GM12892 (cell line): ENCODE measurements at places on chromosomes 7 and 10.

- DNase-seq, result peak; percentile 27
Observed at GRCh38 chr7:37201003-37201875, 247.4 kb downstream of the ELMO1 start.

DNA sequence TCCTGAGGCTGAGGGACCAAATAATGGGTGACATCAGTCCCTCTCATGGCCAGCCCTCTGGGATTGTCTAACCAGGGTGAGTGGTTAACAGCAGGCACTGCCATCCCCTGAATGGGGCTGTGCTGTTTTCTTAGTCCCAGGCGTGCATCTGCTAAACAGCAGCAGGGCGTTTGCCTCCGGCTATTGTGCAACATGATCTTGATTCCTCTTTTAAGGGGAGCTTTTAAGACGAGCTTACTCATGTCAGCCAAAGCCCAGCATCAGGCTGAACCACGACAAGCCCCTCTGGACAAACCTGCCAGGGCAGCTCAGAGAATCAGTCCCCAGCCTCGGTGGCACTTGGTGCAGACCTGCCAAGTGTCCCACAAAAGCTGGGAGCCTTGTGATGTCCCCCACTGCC, 16.2 kb upstream of the IGFBP3 start:
- DNase-seq, result no peak

- no peak for DNase-seq
Observed at GRCh38 chr10:61464461-61465170, 11.4 kb upstream of the TMEM26 start.

DNA sequence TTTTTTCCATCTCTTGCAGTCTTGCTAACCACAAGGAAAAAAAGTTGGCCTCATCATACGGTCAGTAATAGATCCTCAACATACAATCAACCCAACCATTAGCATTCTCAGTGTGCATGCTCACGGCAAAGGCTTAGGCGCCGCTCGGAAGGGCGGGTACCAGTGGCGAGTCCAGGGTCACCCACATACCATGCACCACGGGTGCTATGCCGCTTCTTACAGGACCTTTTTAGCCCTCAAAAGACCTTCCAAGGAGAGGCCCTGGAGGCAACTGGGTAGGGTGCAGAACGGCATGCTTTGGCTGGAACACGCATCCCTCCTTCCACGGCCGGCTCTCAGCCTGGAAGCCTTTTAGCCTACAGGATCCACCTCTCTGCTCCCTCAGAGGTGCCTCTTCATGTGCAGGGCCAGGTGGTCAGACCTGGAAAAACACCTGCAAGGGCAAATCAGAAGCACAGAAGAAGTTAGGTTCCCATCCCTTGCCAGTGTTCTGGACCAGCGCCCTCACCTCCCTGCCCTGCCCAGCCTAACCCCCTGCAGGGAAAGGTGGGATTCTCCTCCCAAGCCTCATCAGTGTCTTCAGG, 5.8 kb downstream of the KLF6 start:
- no peak for DNase-seq

DNA sequence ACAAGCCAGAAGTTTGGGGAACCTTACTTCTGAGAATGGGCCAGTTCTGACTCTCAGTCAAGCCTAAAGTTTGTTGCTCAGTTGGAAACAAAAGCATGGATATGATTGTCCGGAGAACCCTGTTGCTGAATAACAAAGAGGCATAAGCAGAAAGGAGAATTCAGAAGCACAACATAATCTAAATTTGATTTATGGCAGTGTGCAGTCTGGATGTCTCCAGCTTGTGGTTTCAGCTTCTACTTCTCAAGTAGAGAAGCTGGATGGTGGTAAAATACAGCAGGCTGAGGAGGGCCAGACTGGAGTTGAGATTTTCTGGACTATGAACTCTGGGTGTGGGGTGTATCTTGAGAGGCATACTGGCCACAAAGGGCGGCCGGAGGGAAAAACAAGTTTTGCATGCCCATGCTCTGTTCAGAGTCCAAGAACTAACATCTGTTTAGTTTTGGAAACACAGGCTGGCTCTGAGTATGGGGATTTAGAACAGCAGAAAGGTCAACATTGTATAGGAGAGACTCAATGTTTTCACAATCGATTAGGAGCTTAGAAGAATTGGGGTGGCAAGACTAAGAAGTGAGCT, 592.9 kb downstream of the CNTNAP2 start:
- DNase-seq, result no peak

DNA sequence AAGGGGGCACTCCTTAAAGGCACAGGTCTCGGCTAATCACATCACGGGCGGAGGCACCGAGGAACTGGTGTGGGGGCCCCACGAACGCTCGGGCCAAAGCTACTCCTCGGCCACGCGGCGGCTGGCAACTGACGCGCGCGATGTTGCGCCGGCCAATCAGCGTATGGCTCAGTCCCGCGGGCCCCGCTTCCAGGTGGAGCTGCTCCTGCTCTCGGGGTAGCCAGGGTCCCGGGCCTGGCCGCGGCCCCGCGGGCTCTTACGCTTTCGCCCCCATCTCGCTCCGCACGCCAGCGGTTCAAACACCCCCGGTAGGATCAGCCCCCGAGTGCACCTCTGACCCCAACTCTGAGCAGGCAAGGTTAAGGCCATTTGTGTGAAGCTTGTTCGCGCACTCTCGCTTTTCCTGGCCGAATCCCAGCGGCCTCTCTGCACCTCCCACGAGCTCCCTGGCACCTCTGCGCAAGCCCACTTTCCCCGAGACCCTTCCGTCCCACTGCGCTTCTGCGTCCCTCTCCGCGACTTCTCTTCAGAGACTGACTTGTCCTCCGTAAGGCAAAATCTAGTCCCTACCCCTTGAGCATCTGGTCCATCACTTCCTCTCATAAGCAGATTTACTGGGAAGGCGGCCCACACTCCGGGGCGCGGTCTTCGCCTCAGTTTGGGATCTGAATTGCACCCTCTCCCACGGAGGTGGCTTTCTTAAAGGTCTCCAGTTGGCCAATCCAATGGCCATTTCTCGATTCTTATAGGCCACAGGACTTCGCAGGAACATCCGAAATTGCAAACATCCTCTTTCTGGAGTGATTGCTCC, 200.9 kb upstream of the TBX20 start:
- DNase-seq, result no peak

DNA sequence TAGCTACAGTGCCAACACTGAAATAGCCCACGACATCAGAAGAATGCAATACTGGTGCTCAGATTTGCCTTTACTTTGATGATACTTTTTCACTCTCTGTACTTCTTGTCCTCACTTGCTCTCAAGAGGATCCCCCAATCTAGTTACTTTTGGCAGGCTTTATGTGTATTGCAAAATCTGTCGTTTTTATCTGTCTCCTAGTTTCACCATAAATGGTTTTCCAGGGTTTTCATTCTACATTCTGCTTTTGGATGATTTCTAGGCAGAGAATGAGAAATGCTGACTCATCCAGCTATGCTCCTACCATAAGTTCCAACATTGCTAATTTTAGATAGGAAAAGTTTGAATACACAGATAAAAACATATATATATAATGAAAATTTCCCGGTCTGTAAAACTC, 659.5 kb upstream of the NRG3 start:
- no peak for DNase-seq

- DNase-seq, result no peak
Observed at GRCh38 chr7:39645482-39646407, 22.4 kb downstream of the RALA start.

DNA sequence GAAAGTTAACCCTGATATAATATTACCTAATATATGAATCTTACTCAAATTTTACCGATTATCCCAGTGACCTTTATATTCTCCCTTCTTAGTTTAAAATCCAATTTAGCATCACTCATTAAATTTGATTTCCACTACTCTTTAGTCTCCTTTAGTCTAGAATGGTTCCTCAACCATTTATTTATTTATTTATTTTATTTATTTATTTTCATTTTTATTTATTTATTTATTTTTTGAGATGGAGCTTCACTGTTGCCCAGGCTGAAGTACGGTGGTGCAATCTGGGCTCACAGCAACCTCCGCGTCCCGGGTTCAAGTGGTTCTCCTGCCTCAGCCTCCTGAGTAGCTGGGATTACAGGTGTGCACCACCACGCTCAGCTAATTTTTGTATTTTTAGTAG, 92.8 kb downstream of the LCOR start:
- no peak for DNase-seq

DNA sequence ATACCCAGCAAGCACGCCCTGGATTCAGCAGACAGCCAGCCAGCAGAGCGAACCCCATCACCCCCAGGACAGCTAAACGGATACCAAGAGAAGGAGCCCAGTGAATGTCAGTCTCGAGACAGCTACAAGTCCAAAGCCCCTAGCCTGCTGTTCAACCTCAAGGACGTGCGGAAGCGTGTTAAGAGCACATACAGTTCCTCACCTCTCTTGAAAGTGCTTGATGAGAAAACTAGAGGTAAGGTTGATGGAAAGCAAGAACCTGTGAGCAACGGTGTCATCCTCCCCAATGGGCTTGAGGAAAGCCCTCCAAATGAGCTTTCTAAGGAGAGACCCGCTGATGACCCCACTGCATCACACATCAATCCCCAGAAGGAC, 24.9 kb downstream of the C10orf71 start:
- no peak for DNase-seq

DNA sequence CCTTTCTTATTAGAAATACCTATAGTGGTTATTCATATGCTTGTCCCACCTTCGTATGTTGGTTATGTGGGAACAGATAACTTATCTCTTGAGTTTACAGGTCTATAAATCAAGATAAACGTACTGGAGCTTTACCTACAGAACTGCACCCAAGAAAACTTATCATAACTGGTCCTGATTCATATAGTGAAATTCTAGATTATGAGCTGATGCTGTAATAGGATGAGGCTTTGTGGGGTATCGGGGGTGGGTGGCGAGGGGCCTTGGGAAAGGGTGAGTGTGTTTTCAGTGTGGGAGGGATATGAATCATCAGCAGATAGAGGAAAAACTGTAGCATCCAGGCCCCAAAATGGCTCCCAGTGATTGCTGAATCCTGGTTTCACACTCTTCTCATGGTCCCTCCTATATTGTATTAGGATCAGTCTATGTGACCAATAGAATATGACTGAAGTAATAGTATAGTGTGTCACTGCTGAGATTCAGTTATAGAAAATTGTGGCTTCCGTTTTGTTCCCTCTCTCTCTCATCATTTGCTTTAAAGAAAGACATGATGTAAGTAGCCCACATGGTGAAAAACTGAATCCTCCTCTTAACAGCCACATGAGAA, 706.8 kb upstream of the LRRTM3 start:
- DNase-seq, result no peak

- DNase-seq, result no peak
Observed at GRCh38 chr10:72328045-72328828, 26.5 kb downstream of the DNAJB12 start.

- DNase-seq, result no peak
Observed at GRCh38 chr7:3650844-3651243, 349.8 kb downstream of the SDK1 start.

- peak; percentile 45 for DNase-seq
Observed at GRCh38 chr10:99993701-99994689, 15.8 kb downstream of the DNMBP start.

DNA sequence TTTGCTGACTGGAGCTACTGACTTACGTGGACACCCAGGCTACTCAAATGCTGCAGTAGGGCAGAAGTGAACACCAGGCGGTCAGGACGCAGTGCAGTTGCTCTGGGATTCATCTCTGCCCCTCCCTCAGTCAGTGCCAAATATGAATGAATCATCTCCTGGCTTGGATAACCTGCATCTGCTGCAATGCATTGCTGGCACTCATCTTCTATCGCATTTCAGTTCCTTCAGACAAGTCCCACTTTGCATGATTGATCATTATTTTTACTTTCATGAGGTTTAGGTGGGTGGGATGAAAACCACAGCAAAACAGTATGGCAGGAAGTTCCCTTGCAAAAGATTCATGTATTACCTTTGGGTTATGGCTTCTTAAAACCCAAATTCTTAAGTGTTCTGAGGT, 224.6 kb upstream of the NRP1 start:
- no peak for DNase-seq

DNA sequence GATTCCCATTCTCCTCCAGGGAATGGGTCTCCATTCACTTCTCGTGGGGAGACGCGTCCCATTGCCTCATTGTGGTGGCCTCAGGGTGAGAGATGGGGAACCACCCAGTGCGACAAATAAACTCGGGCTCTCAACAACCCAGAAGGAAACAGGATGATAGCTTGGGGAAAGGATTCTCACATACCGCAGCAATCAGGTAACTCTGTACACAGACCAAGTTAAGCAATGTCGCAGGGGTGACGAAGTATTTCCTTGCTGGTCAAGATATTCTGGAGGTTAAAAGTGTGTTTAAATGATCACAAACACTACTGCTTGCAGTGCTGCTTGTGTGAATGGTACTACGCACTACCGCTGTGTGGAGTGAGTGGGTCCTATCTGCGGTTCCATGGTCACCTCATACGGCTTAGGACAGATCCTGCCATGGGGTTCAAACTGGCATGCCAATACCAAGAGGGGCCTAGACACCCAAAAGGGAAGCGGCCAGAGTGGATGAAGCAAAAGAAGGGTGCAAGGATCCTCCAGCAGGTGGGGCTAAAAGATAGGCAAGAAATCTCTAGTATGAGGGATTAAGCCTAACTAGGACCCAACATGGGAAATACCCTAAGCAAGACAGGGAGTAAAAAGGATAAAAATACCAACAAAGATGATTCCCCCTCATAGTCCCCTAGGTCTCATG, 143.8 kb upstream of the TMEM106B start:
- DNase-seq, result peak; percentile 0
